ENCODE measurements at places on chromosomes 5 and 9. TPM values are rescaled to one million over a fixed set of nuclear protein-coding genes. Genes with fewer than 3 reads are reported as not detected.

The FOXI1 gene
- not detected for total RNA-seq

The TAF11L5 gene
- total RNA-seq: not detected

The BHMT2 gene
- total RNA-seq: 3.9 TPM

- H3K4me3 ChIP-seq: peak overlapping the region; percentile 64
- no peaks in the 10 kb centered on the region for H3K36me3 ChIP-seq
- peaks cover 5% of the 10 kb centered on the region for H3K27me3 ChIP-seq
- H3K4me1 ChIP-seq: peaks cover 30% of the 10 kb centered on the region
- peak overlapping the region; percentile 86 for H3K27ac ChIP-seq
Observed at GRCh38 chr9:121500165-121500478, 478 bp upstream of the GGTA1 start.

DNA sequence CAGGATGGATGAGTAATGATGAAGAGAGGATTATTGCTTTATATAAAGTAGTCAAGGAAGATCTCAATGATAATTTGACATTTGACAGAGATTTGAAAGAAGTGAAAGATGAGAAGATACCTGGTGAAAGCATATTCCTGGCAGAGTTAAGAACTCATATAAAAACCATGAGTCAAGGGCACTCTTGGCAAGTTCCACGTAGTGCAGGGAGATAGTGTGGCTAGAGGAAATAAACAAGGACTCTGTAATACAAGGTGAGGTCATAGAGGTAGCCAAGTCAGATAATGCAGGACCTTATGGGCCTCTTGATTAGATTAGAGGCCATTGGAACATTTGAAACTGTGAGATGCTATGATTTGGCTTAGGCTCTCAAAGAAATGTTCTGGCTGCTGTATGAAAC, 72.3 kb downstream of the HCN1 start:
- H3K27ac ChIP-seq: no peak overlapping the region
- no peak for DNase-seq
- no peak overlapping the region for H3K4me3 ChIP-seq

- H3K4me3 ChIP-seq: no peak overlapping the region
- H3K36me3 ChIP-seq: no peaks in the 10 kb centered on the region
- H3K27me3 ChIP-seq: no peaks in the 10 kb centered on the region
- H3K4me1 ChIP-seq: no peaks in the 10 kb centered on the region
Observed at GRCh38 chr5:31021181-31021624, 172.3 kb upstream of the CDH6 start.

GRCh38 chr9:135215571-135216161, 128.2 kb downstream of the OLFM1 start:
- H3K27me3 ChIP-seq: peaks cover 31% of the 10 kb centered on the region
- H3K4me1 ChIP-seq: peaks cover 19% of the 10 kb centered on the region
- peak; percentile 61 for DNase-seq
- no peak overlapping the region for H3K4me3 ChIP-seq

GRCh38 chr5:123440456-123441181, 17.4 kb upstream of the CEP120 start:
- H3K27ac ChIP-seq: no peak overlapping the region
- no peaks in the 10 kb centered on the region for H3K27me3 ChIP-seq
- no peaks in the 10 kb centered on the region for H3K4me1 ChIP-seq
- H3K36me3 ChIP-seq: no peaks in the 10 kb centered on the region
- no peak overlapping the region for H3K4me3 ChIP-seq

DNA sequence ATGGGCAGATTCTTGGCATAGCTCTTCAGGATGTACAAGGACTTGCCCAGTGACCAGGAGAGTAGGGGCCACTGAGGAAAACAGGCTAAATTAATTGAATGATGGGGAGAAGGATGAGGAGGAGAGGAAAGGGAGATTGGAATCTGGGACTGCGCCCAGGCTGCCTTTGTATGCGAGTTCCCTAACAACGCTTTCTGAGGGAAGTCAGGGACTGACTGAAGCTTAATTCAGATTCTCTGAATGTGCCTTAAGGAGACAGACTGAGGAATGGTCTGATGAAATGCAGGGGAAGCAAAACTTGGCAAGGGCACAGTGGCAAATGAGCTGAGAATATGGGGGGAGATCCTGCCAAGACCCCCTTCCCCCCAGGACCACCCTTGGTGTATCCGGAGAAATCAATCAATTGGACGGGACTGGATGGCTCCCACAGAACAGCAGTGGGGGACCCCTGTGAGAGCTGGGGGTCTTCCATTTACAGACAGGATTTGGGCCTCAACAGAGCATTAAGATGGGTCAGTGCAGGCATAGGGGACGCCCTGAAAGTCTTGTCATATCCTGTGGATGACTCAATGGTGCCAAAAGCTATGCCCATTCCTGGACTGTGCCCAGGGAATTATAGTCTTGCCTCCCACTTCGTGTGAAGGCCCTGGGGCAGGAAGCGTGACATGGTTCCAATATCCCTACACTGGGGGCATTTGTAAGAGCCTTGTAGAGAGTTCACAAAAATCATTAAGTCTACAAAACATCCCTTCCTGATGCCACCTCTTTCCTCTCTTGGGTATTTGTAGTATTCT, 215.5 kb upstream of the TNC start:
- no peaks in the 10 kb centered on the region for H3K27me3 ChIP-seq
- H3K36me3 ChIP-seq: no peaks in the 10 kb centered on the region
- H3K27ac ChIP-seq: no peak overlapping the region

DNA sequence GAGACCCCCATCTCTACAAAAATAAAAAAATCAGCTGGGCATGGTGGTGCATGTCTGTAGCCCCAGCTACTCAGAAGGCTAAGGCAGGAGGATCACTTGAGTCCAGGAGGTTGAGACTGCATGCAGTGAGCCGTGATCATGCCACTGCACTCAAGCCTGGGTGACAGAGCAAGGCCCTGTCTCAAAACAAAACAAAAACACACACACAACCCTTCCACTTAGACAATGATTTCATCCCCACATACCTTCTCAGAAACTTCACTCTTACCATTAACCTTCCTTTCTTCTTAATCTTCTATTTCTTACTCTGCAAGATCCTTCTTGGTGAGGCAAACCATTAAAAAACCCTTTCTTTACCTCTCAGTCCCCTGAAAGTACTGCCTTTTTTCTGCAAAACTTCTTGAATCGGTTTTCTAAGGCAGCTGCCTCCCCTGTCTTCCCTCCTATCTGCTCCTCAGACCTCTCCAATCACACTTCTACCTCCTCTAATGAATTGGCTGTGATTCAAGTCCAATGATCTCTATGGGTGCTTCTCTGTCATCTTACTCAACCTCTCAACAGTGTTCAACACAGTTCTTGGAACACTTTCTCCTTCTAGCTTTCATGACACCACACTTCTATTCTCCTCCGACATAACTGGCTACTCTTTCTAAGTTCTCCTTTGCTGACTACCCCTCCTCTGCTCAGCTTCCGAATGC, 47.3 kb downstream of the PFDN1 start:
- no peak overlapping the region for H3K4me3 ChIP-seq
- peaks cover 57% of the 10 kb centered on the region for H3K4me1 ChIP-seq
- no peaks in the 10 kb centered on the region for H3K27me3 ChIP-seq
- H3K27ac ChIP-seq: no peak overlapping the region
- H3K36me3 ChIP-seq: peaks cover 17% of the 10 kb centered on the region
- DNase-seq: no peak

- H3K27ac ChIP-seq: no peak overlapping the region
- no peaks in the 10 kb centered on the region for H3K27me3 ChIP-seq
- DNase-seq: no peak
- H3K4me1 ChIP-seq: peaks cover 10% of the 10 kb centered on the region
- no peaks in the 10 kb centered on the region for H3K36me3 ChIP-seq
- no peak overlapping the region for H3K4me3 ChIP-seq
Observed at GRCh38 chr5:133825631-133826289, 142.7 kb downstream of the C5orf15 start.

DNA sequence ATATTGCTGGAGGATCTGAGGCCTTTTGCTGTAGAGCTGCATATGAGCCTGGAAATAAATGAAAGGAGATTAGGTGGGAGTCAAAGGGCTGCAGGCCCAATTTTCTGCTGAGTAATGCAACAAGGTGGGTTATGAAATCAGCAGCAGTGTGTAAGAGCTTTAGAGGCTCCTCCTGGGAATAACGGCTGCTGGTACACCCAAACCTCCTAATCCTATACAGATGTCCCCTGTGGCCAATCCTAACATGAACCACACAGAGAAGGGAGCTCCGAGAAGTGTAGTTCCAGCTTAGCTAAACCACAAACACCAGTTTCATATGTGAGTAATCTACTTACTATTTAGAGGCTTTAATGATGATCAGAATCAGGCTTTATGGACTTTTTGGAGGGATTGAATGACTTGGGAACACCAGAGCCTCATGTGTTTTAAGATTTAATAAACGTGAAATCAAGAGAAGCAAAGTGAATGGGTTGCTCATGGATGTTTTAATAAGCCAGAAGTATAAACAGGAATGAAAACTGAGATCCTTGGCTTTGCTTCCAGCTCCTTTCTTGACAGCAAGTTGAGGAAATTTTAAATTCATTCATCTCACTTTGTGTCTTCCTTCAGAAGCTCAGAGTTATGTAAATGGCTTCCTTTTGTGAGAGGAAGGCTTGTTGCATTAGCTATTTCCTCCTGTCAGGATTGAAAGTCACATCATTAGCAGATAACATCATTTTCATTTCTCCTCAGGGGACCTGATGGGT, 437.5 kb downstream of the TMEM232 start:
- DNase-seq: no peak
- no peaks in the 10 kb centered on the region for H3K4me1 ChIP-seq
- no peak overlapping the region for H3K27ac ChIP-seq
- no peak overlapping the region for H3K4me3 ChIP-seq

- H3K27me3 ChIP-seq: no peaks in the 10 kb centered on the region
- H3K36me3 ChIP-seq: no peaks in the 10 kb centered on the region
- H3K4me3 ChIP-seq: no peak overlapping the region
Observed at GRCh38 chr9:95574176-95574575, 57.4 kb upstream of the PTCH1 start.

DNA sequence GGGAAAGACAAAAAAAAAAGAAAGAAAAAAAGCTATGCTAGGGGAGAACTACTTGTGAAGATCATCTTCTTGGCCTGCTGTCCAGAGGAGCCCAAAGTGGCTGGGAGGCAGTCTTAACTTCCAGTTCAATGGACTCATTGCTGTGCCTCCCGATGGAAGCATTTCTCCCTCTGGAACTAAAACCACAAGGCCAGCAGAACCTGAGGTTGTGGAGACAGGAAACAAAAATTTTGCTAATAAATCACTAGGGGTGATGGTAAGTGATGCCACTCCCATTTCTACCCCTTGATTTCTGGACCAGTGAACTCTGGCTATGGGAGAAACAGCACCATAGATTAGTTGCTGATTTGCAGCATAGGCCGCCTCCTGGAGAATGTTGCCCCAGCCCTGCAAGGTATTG, 123.4 kb upstream of the NFIL3 start:
- H3K36me3 ChIP-seq: no peaks in the 10 kb centered on the region
- H3K4me3 ChIP-seq: no peak overlapping the region
- H3K4me1 ChIP-seq: no peaks in the 10 kb centered on the region

GRCh38 chr5:14579731-14580397, 1.7 kb upstream of the OTULINL start:
- no peak overlapping the region for H3K27ac ChIP-seq
- no peak overlapping the region for H3K4me3 ChIP-seq
- H3K36me3 ChIP-seq: no peaks in the 10 kb centered on the region

- no peak overlapping the region for H3K27ac ChIP-seq
- no peak for DNase-seq
- H3K27me3 ChIP-seq: no peaks in the 10 kb centered on the region
- no peak overlapping the region for H3K4me3 ChIP-seq
Observed at GRCh38 chr9:29200650-29201049, 1627.4 kb upstream of the C9orf72 start.

GRCh38 chr9:120711841-120712538, 2.3 kb downstream of the MEGF9 start:
- no peak for DNase-seq
- no peaks in the 10 kb centered on the region for H3K27me3 ChIP-seq
- peaks cover 7% of the 10 kb centered on the region for H3K36me3 ChIP-seq
- peak overlapping the region; percentile 92 for H3K4me3 ChIP-seq
- H3K27ac ChIP-seq: peak overlapping the region; percentile 90

DNA sequence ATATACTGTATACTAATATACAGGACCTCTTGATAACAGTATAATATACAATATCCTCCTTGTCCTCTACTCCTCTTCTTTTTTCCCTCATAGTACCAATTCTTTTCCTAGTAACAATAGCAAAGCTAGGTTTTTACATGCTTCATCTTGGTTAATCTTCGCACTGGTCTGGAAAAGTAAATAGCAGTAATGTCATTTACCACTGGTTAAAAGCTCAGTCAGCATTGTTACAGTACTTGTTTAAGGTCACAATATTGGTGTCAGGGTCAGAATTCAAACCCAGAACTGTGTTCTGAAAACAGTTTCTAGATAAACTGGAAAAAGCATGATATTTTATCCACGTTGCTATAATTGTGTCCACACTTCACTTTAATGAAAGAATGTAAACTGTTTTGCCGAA, 692.4 kb upstream of the CDH6 start:
- DNase-seq: no peak
- no peak overlapping the region for H3K4me3 ChIP-seq
- no peak overlapping the region for H3K27ac ChIP-seq
- no peaks in the 10 kb centered on the region for H3K27me3 ChIP-seq

GRCh38 chr9:33120620-33121019, 44.1 kb upstream of the SMU1 start:
- peaks cover 18% of the 10 kb centered on the region for H3K4me1 ChIP-seq
- no peak overlapping the region for H3K27ac ChIP-seq
- no peak overlapping the region for H3K4me3 ChIP-seq
- no peaks in the 10 kb centered on the region for H3K27me3 ChIP-seq

DNA sequence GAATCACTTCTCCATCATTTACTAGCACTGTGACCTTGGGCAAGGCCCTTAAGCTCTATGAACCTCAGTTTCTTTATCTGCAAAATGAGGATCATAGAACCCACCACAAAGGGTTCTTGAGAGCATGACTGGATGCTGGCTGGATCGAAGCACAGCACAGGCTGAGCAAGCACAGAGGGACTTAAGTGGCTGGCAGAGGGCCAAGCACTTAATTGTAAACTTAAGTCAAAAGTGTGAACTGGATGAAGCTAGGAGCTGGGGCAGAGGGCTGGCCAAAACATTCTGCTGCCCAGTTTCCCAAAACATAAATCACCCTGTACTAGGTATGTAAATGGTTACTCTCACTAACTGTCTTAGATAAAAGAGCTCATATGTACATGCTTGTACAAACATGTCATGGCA, 112.3 kb upstream of the WWC1 start:
- peak; percentile 57 for DNase-seq
- H3K4me3 ChIP-seq: no peak overlapping the region
- no peaks in the 10 kb centered on the region for H3K27me3 ChIP-seq
- no peaks in the 10 kb centered on the region for H3K4me1 ChIP-seq
- no peaks in the 10 kb centered on the region for H3K36me3 ChIP-seq

DNA sequence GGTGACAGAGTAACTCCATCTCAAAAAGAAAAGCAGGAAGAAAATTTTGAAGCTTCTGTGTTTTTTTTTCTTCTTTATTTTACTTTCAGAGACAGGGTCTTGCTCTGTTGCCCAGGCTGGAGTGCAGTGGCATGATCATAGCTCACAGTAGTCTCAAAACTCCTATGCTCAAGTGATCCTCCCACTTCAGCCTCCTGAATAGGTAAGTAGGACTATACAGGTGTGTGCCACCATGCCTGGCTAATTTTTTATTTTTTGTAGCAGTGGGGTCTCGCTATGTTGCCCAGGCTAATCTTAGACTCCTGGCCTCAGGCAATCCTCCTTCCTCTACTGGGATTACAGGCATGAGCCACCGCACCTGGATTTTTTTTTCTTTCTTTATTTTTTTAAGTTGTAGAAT, 10.1 kb upstream of the C5orf24 start:
- H3K4me1 ChIP-seq: no peaks in the 10 kb centered on the region
- H3K27ac ChIP-seq: no peak overlapping the region
- no peak overlapping the region for H3K4me3 ChIP-seq
- no peak for DNase-seq
- peaks cover 36% of the 10 kb centered on the region for H3K36me3 ChIP-seq
- H3K27me3 ChIP-seq: no peaks in the 10 kb centered on the region

Data from lower lobe of right lung (tissue), 2 donors.